Esophagus mucosa (tissue), 1 donor: ENCODE measurements at places on chromosomes 4 and X. TPM values are rescaled to one million over a fixed set of nuclear protein-coding genes. Genes with fewer than 3 reads are reported as not detected.

- ATAC-seq = peak; percentile 50
These were observed 72.1 kb downstream of the PRSS12 start for GRCh38 chr4:118280501-118281218.

DNA sequence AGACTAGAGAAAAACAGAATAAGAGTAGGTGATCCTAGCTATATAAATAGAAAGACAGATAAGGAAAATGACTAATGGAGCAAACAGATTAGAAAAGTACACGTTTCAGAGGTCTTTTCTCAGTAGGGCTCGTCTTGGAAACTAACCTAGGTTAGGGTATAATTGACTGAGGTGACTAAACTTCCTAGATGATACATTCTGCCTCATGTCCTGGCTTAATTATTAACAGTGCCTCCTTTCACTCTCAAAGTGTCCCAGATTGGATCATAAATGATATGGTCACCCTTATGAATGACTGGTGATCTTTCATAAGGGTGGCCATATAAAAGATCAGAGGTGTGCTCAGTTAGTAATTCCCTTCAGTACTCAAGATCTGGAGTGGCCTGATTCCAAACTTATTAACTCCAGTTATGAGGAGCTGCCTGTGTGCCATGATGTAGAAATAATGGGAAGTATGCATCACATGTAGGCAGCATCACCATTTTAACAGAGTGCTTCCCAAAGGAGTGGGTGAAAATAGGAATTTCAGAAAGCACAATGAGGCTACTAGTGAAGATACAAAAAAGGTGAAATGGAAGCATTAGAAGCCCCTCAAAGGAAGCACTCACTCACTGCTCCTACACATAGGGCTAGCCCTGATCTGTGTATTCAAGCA, 14.7 kb upstream of the GRIA3 start:
- ATAC-seq = no peak

DNA sequence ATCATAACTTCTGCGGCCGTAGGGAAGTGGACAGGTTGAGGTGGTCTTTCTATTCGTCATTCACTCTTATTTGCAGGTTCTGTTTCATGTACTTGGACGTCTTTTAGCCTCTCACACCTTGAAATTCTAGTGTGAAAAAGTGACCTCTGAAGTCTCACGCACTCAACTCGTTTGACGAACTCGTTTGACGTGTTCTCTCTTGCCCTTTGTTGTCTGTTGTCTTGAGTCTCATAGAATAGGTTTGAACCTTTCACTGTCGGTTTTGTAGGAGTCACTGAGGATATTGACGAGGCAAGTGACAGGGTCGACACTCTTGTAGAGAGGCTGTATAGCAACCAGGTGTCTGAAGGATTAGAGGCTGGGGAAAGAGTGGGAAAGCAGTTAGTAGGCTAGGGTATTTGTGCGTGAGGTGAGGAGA, 1.1 kb upstream of the PGRMC2 start:
- ATAC-seq = peak; percentile 47

DNA sequence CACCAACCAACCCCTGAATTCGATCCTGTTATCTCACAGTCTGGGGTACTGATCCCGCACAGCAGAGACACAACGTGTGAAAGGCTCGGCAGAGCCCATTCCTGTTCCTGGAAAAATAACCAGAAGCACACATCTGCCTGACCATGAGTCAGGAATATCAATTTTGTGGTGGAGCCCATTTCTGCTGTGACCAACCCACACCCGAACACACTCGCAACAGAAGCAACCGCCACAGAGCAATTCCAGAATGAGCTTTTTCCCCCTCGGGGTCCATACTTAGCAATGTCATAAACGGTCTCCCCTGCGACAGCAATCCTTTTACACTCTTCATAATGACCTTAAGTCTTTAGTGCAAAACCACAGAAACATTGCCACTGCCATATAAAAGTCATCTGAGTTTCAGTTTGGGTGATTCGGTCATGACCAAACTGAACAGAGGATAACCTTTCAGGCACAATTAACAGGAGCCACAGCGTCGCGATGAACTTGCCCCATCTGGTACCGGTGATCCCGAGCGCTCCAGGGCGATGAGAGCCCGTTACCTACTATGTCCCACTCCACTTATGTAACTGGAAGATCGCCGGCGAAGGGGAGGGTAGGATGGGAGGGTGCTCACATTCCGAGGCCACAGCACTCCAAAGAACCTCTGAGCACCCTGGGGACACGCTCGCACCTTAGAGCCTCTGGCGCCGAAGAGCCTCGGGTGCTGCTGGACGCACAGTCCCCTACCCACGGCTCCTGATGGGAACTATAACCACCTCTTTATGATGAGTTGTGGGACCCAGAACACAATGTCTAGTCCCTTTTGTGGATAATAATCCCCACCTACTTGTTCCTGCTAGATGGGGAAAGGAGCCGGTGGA, 1.1 kb downstream of the MECP2 start:
- ATAC-seq = peak; percentile 1

- ATAC-seq = peak; percentile 55
These were observed 615 bp downstream of the NEXMIF start for GRCh38 chrX:74924449-74925224.

GRCh38 chr4:158850800-158851644, 82.2 kb downstream of the FNIP2 start:
- ATAC-seq = peak; percentile 69

DNA sequence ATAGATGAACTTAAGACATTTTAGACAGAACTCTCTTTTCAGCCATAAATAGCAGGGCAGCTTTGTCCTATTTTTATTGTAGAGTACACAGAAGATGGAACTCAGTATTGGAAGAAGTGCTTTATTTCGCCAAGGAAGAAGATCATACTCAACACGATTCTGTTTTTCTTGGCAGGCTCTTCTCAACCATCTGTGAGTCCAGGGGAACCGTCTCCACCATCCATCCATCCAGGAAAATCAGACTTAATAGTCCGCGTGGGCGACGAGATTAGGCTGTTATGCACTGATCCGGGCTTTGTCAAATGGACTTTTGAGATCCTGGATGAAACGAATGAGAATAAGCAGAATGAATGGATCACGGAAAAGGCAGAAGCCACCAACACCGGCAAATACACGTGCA, 37.6 kb downstream of the KIT start:
- ATAC-seq = no peak

DNA sequence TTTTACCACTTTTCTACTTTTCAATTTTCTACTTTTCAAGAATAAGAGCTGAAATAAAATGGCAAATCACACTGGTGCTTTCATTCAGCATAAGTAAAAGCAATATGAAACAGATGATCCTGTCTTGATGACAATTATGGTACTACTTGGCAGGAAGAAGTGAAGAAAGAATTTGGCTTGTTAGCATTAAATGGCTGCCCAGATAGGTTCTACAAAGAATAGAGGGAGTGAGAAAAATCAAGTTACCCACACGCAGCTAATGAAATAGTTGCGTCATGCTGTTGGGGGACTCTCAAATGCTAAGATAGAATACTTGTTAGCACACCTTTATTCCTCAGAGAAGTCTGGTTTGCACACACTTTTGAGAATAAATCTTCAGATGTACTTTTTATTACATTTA, 12.5 kb upstream of the LCORL start:
- ATAC-seq = no peak

- ATAC-seq = no peak
These were observed 73.9 kb downstream of the VCX3A start for GRCh38 chrX:6460893-6461490.

DNA sequence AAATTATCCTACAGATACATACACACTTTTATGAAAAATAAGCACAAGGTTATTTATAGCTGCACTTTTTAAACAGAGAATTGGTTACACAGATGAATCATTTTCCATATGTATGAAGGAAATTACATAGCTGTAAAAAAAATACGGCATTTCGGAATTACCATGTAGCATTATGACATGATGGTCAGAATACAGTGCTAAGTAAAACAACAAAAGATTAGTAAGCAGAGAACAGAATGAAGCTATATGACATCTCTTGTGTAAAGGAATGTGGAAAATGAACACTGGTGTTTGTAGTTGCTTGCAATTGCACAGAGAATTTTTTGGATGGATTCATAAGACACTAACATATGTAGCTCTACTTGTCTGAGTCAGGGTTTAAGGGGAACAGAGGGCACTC, 1222.0 kb upstream of the PRKX start:
- ATAC-seq = no peak

- ATAC-seq = no peak
These were observed 1.7 kb downstream of the CTBP1 start for GRCh38 chr4:1246901-1247863.

DNA sequence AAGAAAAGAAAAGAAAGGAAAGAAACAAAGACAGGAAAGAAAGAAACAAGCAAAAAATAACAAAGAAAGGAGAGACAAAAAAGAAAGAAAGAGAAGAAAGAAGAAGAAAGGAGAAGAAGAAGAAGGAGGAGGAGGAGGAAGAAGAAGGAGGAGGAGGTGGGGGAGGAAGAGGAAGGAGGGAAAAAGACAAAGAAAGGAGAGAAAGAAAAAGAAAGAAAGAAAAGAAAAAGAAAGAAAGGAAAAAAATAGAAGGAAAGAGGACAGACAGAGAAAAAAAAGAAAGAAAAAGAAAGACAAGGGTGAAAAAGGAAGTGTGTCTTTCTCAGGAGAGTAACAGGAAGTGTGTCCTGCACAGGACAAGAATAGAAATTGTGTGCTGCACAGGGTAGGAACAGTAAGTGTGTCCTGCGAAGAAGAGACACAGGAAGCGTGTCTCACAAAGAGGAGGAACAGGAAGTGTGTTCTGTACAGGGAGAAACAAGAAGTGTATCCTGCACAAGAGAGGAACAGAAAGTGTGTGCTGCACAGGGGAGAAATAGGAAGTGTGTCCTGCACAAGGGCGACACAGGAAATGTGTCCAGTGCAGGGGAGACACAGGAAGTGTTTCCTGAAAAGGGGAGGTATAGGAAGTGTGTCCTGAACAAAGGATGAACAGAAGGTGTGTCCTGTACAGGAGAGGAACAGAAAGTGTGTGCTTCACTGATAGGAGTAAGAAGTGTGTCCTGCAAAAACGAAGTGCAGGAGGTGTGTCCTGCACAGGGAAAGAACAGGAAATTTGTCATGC, 101.2 kb downstream of the ARSF start:
- no peak for ATAC-seq

DNA sequence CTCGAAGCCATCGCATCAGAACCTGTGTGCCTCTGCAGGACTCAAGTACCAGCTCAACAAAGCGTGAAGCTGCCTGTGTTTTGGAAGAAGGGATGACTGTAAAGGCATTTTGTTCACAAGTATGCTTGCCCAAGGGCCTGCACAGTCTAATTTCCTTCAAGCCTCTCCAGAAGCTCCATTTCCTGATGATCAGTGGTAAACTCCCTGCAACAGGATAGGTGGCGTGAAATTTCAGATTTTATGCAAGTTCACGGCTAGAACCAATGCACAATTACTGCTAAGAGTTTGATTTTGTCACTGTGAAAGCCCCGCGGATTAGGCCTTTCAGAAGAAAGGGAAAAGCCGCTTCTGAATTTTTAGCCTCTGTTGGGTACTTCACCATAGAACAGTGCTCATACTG, 89.2 kb upstream of the TAPT1 start:
- no peak for ATAC-seq

DNA sequence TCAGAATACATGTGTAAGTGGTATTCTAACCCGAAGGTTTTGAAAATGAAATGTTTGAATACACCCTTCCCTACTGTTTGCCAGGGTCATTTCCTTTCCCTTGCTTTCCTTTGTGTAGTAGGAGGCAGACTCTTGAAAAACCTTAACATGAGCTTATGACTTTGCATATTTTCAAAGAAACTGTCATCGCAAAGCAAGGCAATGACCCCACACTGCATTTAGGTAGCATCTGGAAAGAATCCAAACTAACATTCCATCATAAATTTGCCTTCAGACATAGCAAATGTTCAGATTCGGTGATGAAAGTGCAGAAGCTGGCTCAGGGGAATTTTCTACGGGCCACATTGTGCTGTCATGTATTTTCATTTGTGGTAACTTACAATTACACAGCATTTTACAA, 32.3 kb downstream of the SH2D1A start:
- ATAC-seq = no peak

GRCh38 chr4:95214408-95214807, 334.4 kb downstream of the UNC5C start:
- no peak for ATAC-seq

DNA sequence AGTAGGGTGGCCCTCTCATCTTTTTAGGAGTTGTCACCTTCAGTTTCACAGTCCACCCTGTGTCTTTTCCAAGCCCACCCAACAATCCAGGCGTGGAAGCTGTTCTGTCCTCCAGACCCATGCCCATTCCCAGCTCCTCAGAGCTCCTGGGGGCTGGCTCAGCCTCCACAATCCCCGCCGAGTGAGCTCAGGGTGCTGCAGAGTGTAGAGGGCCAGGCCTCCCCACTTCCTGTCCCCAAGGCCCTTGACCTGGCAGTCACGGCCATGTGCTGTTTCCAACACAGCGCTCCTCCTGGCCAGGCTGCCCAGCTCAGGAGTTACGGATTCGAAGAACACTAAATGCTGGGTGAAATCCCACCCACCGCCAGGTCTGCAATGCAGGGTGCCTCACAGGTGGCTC, 31.8 kb downstream of the PDHA1 start:
- ATAC-seq = no peak

GRCh38 chr4:40562681-40563080, 67.0 kb downstream of the RBM47 start:
- no peak for ATAC-seq

- ATAC-seq = no peak
These were observed 1.7 kb downstream of the PLAC8 start for GRCh38 chr4:83112678-83113428.

GRCh38 chr4:4631150-4631549, 89.3 kb upstream of the STX18 start:
- no peak for ATAC-seq

DNA sequence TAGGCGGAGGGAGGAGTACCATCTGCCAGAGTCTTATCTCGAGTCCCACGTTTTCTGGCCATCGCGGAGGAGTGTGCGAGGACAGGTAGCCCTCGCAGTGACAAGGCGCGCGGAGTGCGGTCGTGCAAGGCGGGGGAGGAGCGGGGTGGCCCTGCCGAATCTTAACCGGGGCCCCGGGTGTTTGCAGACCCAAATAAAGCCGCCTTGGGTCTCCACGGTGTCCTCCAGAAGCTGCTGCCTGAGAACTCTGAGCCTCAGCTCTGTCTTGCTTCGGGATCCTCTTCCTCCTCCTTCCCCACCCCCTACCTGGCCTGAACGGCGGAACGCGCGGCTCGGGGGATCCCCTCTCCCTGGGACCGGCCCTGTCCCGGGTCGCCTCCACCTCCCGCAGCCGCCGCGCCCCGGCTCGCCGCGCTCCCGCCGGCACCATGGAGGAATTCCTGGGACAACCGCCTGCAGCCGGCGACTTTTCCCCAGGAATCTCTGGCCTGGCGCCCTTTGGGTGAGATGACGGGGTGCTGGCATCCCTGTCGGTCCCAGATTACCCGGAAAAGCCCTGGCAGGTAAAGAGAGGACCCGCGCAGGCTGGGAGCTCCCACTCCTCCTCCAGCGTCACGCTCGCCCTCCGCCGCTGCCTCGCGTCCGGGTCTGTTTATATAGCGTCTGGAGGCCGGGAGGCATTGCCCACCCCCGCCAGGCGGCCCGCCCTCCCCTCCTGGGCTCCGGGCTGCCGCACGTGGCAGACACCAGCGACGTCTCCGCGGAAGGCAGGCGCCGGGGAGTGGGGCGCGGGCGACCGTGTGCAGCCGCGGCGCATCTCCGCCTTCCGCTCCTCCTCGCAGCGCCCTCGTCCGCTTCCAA, at the start of gene GALNTL6:
TSS of gene GALNTL6 (plus strand) at position 740 of the 861 bp plus-strand sequence.
- peak; percentile 22 for ATAC-seq

GYG2 gene
- total RNA-seq = 0.52 TPM

RAB40A gene
- total RNA-seq = 0.16 TPM

TMEM154 gene
- total RNA-seq = 120 TPM

ZAR1 gene
- total RNA-seq = not detected

ATP2B3 gene
- total RNA-seq = not detected

FAM53A gene
- total RNA-seq = 0.92 TPM

SLC25A5 gene
- total RNA-seq = 452 TPM

PWWP3B gene
- 0.04 TPM for total RNA-seq
